ENCODE measurements at places on chromosomes 3 and 15.

DNA sequence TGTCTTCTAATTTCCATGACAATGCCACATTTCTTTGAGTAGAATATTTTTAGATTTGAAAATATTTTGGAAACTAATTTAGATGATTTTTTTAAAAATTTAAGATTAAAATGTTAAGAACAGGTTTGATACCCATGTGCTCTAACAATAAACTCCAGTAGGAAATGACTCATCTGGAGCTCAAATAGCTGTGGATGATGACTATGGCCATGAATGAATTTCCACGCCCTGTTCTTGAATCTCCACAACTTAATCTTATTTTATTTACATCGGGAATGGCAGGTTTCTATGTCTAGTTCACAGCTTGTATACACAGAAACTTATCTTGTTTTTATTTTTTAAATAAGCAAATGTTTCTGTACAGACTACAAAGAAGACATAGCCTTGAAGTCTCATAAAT, 726.8 kb downstream of the NAALADL2 start:
- no peak for DNase-seq

DNA sequence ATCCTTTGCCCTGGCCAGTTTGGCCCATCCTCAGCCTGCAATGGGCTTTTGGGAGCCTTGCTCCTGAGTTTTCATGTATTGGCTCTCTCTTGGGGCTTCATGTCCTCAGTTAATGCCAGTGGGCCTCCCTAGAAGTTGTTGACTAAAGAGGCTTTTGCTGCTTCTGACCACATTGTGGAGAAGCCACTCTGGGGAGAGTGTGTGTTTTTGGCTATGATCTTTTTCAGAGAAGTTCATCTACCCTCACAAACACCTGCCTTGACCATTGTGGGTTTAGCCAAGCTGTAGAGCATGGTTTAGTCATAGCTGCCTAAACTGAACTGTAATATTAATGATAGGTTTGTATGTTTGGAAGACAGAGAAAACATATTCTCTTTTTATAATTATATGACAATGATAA, 6.0 kb downstream of the MRAS start:
- DNase-seq, result no peak

DNA sequence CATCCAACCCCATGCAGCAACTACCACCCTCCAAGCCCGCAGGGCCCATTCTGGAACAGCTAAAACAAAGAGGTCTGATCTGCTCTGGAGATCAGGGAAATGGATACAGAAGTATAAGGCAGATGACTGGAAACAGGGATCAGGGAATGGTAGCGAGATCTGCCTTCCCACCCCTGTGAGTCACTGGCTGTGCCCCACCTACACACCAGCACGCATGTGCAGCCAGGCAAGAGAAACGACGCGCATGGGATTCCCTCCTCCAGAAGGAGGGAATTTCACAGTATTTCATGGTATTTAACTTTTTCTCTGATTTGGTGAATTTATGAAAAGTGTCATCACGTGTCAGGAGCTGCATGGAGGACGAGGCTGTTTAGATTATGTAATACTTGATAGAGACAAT, 116.7 kb downstream of the ARRDC4 start:
- no peak for DNase-seq

DNA sequence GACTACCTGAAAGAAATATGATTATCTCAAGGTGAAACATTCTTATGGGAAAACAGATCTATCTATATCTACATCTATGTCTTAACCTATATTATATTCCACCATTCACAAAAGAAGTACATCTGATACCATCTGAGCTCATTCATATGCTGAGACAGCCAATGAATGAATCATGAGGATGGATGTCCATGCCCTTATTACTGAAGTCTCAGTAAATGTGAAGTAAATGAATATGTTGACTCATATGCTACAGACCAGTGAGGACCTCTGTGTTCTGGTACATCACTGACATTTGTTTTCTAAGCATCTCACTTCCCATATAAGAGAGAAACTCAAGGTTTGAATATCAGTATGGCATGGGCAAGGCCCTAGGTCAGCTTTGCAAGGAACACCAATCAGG, 311.2 kb upstream of the TMC3 start:
- DNase-seq, result no peak

DNA sequence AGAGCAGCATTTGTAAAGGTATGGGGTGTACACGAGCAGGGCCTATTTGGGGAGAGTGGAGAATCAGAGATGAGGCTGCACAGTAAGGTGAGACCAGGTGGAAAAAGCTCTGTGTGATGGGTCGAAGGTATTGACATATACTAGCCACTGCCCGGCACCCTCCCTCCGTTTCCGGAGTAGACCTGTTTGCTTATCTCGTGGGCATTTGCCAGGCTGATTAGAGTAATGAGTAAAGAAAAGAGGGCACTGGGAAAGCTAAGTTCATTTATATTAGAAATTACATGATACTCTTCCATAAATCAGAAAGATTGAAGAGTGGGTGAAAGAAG, 46.2 kb upstream of the ATG7 start:
- no peak for DNase-seq

DNA sequence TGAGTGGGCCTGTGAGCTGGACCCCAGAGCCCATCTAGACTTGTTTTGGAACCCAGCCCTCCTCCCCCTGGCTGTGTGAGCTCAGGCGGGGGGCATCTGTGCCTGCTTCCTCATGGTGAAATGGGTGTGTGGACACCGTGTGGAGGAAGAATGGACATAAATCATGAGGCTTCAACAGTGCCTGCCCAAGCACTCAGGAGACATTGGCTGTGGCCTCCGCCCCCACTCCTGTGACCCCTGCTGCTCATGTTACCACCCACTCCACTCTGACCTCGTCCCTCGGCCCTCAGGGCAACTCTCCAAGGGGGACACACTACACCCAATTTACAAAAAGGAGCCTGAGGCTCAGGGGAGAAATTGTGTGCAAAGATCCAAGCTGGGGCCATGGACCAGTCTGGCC, 16.6 kb downstream of the TPRA1 start:
- no peak for DNase-seq

GRCh38 chr15:95609096-95609495, 721.4 kb upstream of the NR2F2 start:
- no peak for DNase-seq

All from esophagus squamous epithelium (tissue), 5 donors.